ENCODE measurements at places on chromosomes 1 and 21.

DNA sequence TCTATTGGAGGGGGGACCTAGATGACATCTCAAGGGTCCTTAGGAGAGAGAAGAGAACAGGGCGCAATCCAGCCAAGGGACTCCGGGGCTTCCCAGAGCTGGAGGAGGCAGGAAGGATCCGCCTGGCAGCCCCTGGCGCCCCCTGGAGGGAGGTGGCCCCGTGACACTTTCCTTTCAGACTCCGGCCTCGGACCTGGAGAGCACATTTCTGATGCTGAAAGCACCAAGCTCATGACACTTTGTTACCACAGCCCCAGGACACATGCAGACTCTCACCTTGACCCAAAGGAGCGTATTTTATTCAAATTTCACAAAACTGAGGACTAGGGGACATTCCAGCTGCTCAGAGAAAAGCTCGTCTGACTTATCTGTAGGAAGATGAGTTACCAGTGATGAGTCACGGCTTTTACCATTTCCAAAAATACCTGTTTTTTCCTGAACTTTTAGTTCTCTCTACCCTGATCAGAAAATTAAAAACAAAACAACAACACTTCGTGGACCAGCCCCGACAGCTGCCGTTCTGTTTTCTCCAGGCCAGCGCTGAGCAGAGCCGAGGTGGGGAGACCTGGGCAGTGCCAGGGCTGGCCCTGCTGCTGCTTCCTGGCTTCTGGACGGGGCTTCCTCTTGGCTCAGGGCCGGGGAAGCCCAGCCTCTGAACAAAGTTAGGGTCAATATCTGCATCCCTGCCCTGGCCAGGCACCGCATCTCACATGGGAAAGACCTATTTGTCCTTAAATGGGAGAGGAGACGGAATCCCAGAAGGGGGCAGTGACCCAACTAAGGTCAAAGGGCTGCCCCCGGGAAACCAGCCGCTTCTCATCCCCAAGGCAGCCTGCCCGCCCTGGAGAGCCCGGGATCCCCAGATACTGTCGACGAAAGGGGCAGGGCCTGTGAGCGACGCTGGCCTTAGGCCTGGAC is 21.6 kb upstream of the POFUT2 start:
- DNase-seq, result no peak

GRCh38 chr1:6117624-6118023 is 62.5 kb downstream of the CHD5 start:
- DNase-seq, result no peak

DNA sequence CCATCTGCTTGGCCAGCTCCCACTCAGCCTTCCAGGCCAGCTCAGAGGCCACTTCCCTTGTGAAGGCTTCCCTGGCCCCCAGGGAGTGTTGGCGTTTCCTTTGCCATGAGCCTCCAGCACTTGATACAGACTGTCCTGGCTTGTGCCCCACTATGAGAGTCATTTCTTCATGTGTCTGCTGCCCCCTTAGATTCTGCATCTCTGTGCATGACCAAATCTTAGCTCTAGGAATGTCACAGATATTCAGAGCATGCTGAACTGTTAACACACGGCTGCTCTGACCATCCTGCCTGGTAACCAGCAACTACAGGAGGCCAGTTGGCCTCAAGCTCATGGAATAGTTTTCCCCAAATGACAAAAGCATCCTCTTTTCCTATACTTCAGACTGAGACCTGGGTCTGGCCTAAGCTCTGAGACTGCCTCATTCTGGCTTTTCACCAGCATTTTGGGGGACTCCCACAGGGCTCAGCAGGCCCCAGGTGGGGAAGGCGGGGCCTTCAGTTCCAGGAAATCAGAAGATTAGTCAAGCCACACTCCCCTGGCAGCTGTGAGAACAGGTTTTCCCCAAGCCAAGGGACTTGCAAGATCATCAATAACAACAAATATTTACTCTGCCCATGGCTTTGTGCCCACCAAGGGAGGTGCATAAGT is 182.6 kb upstream of the EDN2 start:
- peak; percentile 64 for DNase-seq

DNA sequence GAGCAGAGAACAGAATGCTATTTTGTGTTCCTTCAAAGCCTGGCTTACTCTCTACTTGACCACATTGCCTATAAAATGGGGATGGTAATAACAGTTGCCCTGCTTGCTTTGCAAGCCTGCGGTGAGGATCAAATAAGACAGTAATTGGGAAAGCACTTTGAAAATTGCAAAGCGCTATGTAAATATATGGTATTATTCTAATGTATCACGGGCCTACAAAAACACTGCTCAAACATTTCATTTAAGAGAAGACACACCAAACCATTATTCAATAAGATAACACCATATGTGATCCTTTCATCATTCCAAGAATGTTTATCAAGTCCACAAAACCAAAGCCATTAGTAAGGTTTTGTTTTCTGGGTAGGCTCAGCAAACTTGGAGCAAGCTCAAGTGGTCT is 208.4 kb downstream of the ROR1 start:
- DNase-seq, result no peak

DNA sequence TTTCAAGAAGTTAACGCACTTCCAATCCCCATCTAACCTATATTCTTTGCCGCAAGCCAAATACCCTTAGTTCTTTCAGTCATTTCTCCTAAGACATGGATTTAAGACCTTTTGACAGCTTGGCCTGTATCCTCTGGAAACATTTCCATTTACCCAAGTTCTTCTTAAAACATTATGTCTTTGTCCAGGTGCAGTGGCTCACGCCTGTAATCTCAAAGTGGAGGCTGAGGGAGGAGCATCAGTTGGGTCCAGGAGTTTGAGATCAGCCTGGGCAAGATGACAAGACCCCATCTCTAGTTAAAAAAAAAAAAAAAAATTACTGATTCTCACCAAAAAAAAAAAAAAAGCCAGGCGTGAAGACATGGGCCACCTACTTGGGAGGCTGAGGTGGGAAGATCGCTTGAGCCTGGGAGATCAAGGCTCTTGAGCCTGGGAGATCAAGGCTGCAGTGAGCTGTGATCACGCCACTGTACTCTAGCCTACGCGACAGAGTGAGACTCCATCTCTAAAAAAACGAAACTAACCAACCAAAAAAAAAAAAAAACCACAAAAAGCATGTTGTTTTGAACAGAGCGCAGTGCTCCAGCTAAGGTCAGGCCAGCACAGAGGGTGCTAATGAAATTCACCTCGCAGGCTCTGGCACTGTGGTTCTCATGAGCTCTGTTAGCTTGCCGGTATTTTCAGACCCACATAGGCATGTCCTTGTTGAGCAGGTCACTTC is 36.0 kb downstream of the NUAK2 start:
- peak; percentile 73 for DNase-seq

DNA sequence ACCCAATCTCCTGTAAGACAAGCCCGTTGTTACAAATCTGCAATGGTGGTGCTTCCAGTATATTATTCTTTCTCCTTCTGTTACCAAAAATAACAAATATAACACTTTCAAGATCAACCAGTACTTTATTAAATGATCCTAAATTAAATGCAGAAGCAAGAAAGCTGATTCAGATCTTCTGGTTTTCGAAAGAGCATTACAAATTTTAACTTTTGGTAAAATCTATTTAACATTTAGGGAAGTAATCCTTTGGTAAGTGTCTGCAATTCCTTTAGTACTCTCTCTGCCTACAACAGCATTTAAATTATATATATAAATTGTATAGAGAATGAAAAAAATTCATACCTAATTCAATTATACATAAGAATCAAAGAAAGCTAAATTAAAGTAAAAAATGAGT is 198.6 kb upstream of the HMCN1 start:
- DNase-seq, result no peak

GRCh38 chr1:169103002-169103401 is 3.5 kb upstream of the ATP1B1 start:
- DNase-seq, result no peak

GRCh38 chr1:17535300-17535936 is 4.1 kb upstream of the ARHGEF10L start:
- DNase-seq, result no peak

DNA sequence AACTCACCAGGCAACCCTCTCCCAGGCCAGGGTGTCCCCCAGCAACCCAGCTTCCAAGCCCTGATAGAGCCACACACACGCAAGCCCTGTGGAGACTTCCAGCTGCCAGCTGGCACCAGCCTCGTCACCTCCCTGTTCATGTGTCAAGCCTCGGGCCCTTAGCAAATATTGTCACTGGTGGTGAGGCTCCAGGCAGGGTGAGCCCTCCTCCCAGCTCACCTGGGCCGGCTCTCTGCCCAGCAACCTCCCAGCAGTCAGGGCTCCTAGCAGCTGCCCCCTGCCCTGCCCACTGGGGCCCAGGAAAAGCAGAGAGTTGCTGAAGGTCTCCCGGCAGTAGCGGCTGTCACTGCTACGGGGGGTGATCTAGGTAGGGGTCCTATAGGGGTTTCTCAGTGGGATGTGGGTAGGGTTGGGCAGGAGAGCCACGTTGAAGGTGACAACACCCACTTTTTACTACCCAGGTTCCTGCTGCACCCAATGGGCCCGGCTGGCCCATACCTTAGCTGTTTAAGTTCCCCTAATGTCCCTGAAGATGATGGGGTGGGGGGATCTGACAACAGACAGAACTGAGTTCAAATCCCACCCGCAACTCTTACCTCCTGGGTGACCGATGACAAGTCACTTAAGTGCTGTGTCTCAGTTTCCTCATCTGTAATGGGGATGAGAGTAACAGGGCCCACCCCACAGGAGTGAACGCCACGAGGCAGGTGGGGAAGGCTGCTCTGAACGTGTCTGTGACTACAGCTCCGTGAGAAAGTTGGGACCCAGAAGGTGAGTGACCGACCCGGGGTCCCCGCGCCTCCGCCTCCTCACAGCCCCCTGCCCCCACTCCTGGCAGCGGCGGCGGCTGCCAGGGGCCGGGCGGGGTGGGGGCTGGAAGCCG is 678 bp downstream of the TTC39A start:
- no peak for DNase-seq

DNA sequence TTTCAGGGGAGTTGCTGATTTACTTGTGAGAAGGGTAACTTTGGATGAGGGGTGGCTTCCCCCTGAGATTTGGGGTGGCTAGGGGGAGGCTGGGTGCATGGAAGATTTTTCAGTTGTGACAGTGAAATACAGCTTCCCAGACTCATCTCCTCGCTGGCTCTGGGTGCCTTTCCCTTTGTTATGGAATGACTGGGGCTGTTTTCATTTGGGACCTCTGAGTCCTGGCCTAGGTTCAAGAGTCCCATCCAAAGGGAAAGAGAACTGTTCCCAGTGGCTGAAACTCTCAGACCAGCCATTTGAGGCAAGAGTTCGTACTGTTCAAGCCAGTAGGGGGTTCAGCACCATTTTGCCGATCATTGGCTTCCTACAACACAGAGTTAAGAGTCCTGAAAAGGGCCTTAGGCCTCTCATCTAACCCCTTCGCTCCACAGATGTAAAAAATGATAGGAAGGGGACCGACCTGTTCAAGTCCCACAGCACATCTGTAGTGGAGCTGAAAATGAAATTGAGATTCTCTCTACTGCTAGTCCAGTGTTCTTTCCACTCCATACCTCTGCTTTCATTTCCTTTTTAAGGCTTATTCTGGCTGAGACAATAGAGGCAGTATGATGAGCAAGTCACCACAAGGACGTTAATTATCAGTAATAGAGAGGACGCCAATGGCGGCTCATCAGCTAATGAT is 958 bp downstream of the DDR2 start:
- no peak for DNase-seq

DNA sequence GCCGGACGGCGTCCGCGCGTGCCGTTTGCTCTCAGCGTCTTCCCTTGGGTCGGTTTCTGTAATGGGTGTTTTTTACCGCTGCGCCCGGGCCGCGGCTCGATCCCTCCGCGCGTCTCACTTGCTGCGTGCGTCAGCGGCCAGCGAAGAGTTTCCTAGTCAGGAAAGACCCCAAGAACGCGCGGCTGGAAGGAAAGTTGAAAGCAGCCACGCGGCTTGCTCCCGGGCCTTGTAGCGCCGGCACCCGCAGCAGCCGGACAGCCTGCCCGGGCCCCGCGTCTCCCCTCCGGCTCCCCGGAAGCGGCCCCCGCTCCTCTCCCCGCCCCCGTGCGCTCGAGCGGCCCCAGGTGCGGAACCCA is 159.8 kb downstream of the RUNX1 start:
- peak; percentile 29 for DNase-seq

GRCh38 chr21:31521515-31521914 is 138.0 kb upstream of the SOD1 start:
- no peak for DNase-seq

DNA sequence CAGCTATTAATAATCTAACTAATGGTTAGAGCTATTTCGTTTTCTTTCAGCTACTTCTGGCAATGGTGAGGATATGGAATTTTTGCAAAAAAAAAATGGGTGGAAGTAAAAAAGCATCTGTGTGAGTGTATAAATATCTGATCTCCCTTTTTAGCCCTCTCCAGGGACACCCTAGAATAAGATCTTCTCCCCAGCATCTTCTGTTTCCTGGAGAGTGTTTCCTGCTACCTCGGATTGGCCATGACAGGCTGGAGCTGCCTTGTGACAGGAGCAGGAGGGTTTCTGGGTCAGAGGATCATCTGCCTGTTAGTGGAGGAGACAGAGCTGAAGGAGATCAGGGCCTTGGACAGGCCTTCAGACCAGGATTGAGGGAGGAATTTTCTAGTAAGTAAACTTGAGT is 23.8 kb downstream of the HSD3B2 start:
- no peak for DNase-seq

GRCh38 chr1:210407207-210407886 is 78.6 kb downstream of the HHAT start:
- DNase-seq, result peak; percentile 65

DNA sequence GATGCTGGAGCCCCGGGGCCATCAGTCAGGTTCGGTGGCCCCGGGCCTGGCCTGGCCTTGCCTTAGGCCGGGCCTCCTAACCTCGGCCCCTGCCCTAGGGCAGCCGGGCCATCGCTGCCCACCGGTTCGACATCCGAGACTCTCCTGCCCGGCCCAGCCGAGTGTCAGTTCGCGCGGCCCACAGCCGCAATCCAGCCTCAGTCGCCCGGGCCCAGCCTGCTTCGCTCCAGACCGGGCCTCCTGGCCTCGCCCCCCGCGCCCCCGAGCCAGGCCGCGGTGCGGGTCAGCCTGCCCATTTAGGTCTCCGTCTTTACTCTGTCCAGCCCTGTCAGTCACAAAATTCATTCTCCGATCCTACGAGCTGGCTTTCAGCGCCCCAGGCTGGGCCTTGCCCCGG is 777 bp downstream of the LRRC41 start:
- no peak for DNase-seq

Data from CD4-positive, alpha-beta T cell treated with Interleukin-6 at 100 ng/mL for 8 hours (primary cell).